CD4-positive, alpha-beta T cell treated with Interleukin-6 at 100 ng/mL for 8 hours (primary cell): ENCODE measurements at places on chromosomes 1 and 21.

- DNase-seq: no peak
Observed at GRCh38 chr1:46306159-46306530, 2.6 kb downstream of the UQCRH start.

GRCh38 chr1:209620487-209620884 is 31.7 kb downstream of the LAMB3 start:
- no peak for DNase-seq

GRCh38 chr1:240663169-240663879 is 51.4 kb upstream of the GREM2 start:
- no peak for DNase-seq

DNA sequence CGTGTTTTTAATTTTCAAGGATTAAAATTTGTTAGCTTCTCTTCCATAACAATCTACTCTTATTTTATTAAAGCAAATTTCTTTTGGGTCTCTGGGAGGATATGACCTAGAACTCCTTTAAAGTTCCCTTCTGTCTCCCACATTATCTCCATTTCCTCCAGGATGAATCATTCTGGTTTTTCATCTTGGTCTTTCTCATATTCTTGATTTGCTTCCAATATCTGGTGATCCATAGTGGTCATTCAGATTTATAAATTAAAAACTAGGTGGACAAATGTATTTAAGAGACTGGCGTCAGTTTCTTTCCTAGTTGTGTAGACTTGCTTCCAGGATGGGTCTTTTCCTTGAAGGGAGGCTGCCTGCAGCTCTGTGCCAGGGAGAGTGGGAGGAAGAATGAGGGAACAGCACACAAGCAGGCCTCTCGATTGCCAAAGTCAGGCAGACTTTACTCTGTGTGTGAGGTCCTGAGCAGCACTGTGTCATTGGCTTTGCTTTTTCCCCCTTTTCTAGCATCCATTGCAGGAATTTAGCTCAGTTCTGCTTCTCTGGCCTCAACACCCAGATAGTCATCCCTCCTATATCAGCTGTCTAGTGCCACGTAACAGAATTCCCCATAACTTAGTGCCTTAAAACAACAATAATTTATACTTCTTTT is 48.1 kb upstream of the FOXO6 start:
- DNase-seq: no peak

DNA sequence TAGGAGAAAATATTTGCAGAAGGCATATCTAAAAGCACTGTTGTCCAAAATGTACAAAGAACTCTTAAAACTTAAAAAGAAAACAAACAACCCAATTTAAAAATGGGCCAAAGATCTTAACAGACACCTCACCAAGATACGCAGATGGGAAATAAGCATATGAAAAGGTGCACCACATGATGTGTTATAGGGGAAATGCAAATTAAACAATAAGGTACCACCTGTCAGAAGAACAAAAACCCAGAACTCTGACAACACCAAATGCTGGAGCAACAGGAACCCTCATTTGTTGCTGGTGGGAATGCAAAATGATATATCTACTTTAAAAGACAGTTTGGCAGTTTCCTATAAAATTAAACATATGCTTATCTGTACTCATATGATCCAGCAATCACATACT is 18.1 kb downstream of the SLC2A5 start:
- no peak for DNase-seq

DNA sequence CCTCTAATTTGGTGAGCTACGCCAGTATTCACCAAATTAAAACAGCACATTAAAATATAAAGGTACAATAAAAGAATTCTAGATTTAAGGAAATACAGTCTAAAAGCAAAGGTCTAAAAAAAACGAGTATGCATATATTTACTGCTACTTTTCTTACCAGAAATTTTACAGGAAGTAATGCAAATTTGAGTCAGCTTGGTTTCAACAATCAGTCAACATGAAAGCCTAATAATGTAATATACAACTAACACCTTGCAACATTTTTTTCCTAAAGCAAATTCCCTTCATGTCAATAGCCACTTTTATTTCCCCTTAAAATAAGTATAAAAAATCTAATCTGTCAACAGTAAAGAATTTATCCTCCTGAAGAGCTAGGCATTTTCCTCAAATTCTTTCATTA is 11.9 kb downstream of the PTP4A2 start:
- DNase-seq: no peak

- no peak for DNase-seq
Observed at GRCh38 chr1:184836141-184836540, 81.5 kb upstream of the EDEM3 start.

GRCh38 chr1:209416039-209416438 is 167.5 kb upstream of the CAMK1G start:
- DNase-seq: no peak

DNA sequence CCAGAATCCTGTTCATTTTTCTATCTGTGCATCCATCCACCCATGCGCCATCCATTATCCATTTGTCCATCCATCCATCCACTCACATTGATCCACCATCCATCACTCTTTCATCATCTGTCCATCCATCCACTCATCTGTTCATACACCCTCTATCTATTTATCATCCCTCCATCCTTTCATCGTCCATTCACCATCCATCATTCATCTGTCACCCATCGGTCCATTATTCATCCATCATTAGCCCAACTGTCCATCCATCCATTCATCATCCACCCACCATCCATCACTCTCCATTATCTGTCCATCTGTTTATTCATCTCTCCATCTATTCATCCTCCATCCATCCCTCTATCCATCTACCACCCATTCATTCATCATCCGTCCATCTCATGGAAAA is 125.7 kb upstream of the TMPRSS2 start:
- DNase-seq: no peak

DNA sequence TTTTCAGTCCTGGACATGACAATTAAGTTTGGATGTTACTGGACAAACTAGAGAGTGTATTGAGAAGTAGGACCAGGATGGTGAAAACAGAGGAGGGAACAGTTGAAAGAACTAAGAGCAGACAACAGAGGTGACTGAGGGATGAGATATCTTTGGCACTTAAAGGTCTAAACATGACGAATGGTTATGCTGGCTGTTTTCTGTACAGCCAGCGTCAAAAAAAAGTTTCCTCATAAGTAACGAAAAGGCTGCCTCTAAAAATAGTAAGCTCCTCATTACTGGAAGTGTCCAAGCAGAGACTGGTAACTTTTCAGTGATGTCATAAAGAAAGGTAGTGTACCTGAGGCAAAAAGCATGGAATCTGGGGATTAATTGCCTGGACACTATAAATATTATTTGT is 35.2 kb upstream of the AK4 start:
- no peak for DNase-seq

DNA sequence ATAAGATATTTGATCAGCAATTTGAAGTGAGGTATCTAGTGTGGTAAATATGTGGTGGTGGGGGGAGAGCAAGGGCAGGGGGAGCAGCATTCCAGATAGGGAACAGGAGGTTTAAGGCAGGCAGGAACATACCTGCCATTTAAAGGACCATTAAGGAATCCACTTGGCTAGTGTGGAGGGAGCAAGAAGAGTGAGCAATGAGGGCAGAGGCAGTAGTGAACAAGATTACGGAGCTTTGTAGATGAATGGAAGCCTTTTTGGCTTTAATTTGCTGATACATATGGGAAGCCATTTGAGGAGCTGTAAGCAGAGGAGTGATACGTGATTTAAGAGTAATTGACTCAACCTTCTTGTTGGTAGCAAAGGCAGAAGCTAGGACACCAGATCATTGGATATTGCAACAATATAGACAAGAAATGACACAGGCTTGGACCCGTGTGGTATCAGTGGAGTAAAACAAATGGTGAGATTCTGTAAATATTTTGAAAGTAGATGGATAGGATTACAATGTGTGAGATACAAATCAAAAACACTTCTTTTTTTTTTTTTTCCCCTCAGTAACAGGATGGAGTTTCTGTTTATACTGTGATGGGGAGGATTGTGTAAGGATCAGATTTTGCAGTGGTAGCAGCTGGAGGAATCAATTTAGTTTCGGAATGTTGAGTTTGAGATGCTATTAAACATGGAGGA is 73.8 kb upstream of the B3GALT2 start:
- no peak for DNase-seq

- no peak for DNase-seq
Observed at GRCh38 chr1:213051881-213052202, 801 bp downstream of the RPS6KC1 start.

GRCh38 chr1:229887043-229887822 is 179.8 kb upstream of the GALNT2 start:
- no peak for DNase-seq

GRCh38 chr1:235999259-235999925 is 65.5 kb downstream of the NID1 start:
- peak; percentile 78 for DNase-seq
